Epithelial cell of proximal tubule (primary cell): ENCODE measurements at places on chromosomes 12 and 14. TPM values are rescaled to one million over a fixed set of nuclear protein-coding genes. Genes with fewer than 3 reads are reported as not detected.

KRT83 gene
- not detected in 2 replicates for total RNA-seq

SLC24A4 gene
- not detected in 2 replicates for total RNA-seq

DNA sequence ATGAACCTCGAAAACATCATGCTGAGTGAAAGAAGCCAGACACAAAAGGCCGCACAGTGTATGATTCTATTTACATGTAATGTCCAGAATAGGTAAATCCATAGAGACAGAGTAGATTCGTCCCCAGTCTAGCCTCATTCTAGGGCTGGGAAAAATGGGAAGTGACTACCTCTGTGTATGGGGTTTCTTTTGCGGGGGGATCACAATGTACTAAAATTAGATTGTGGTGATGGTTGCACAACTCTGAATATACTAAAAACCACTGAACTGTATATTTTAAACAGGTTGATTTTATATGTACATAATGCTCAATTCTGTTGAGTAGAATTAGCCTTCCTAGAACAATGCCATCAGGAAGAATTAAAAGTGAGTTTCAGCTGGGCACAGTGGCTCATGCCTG lies 6.3 kb upstream of the RILPL2 start:
- DNase-seq: no peak

GRCh38 chr14:35879151-35879648 lies 53.1 kb downstream of the BRMS1L start:
- peak; percentile 22 for DNase-seq

VRTN gene
- total RNA-seq: not detected in 2 replicates

- DNase-seq: no peak
Observed at GRCh38 chr14:78610994-78611393, 440.8 kb downstream of the NRXN3 start.

CCDC175 gene
- not detected in 2 replicates for total RNA-seq

- DNase-seq: peak; percentile 55
Observed at GRCh38 chr12:72024613-72025012, 86.0 kb downstream of the TPH2 start.

DNA sequence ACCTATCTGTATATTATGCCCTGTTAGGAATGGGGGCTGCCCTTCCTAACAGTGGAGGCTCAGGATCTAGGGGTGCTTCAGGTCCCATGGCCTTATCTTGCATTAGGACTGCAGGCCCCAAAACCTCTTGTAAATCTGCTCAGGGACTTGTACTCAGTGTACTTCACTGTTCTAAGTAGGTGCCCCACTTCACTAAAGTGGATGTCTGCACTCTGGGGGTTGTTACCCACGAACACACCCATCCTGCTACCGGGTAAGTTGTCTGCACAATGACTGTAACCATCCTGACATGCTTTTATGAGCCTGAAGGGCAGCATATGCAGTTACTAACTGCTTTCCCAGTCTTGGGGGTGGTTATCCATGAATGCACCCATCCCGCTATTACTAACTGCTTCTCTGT lies 163.0 kb downstream of the PTCSC3 start:
- no peak for DNase-seq

DNA sequence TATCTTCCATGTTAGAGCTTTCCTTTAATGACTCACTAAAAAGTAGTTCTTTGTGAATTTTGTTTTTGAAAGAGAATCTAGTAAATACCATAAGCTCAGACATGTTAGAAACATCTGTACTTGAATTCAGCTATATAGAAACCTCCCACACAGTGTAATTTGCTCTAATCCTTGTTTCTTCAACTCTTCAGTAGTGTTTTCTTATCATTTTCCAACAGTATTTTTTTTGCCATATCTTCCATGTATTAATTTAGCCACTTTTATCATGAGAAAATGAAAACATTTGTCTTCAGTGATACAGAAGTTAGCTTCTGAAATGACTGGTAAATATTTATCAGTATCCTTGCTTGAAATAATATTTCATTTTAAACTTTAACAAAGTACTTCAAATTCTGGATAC lies 73.6 kb downstream of the ARID2 start:
- no peak for DNase-seq

GRCh38 chr12:52006726-52007157 lies at the start of gene TAMALIN:
TAMALIN (plus strand) TSS chr12:52006946; CDS start chr12:52007020, 74 bp downstream.
- no peak for DNase-seq

DNA sequence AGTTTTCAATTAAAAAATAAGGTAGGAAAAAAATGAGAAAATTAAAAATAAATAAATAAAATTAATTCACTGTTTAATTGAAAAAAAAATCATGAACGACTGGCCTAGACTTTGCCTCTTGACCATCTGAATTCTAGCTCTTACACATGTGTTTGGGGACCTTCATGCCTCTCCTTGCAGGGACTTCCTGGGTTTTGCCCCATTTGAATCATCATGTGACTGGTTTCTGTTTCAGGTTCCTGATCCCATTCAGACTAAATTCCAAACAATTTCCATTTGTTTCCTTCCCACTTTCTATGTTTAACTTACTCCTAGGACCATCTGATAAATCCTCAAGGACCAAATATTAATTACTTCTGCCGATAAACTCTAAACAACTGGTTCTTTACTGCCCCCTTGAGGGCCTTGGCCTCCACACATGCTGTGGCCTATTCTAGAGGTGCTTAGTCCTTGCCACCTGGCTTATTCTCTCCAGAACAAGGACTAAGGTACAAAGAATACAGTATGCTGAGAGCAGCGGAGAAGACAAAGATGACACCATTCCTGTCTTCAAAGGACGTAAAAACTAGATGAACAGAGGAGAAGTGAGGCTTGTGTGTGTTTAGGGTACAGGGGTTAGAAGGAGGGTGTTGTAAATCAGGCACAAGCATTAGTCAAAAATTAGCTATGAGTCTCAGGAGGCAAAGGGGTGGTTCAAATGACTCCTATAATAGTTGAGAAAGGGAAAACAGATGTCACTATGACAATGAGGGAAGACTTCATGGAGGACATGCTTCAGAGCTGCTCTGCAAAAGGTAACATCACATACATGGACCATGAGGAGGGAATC lies 125.8 kb upstream of the AVPR1A start:
- DNase-seq: no peak

LBHD2 gene
- not detected in 2 replicates for total RNA-seq

DNA sequence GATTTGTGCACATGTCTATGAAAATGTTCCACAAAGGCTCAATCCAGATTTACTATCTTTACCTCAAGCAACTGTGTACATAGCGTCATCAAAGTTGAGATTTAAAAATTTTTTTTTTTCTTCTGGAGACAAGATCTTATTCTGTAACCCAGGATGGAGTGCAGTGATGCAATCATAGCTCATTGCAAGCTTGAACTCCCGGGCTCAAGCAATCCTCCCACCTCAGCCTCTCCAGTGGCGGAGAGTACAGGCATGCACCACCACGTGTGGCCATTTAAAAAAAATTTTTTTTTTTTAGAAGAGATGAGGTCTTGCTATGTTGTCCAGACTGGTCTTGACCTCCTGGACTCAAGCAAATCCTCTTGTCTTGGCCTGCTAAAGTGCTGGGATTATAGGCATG lies 2.3 kb downstream of the COCH start:
- DNase-seq: no peak

GRCh38 chr12:98374007-98374406 lies 141.4 kb upstream of the TMPO start:
- DNase-seq: no peak

LARP4 gene
- 24.0 and 27.1 TPM in 2 replicates for total RNA-seq

GRCh38 chr12:22543246-22544037 lies 900 bp downstream of the C2CD5 start:
- no peak for DNase-seq
